ENCODE measurements at places on chromosomes 1 and 21. TPM values are rescaled to one million over a fixed set of nuclear protein-coding genes. Genes with fewer than 3 reads are reported as not detected.

TBCE gene
- 55.3 TPM for polyA plus RNA-seq

NBPF10 gene
- 1.5 TPM for polyA plus RNA-seq

TRIM63 gene
- polyA plus RNA-seq: 25.2 TPM

SPRR2F gene
- polyA plus RNA-seq: not detected

ADAMTSL4 gene
- polyA plus RNA-seq: 63.2 TPM

ST6GALNAC5 gene
- polyA plus RNA-seq: 2.4 TPM

KCNA3 gene
- polyA plus RNA-seq: 0.54 TPM

SLC44A3 gene
- 1.6 TPM for polyA plus RNA-seq

GRCh38 chr1:182629499-182630096 lies 25.4 kb upstream of the RGS16 start:
- no peak for DNase-seq

DNA sequence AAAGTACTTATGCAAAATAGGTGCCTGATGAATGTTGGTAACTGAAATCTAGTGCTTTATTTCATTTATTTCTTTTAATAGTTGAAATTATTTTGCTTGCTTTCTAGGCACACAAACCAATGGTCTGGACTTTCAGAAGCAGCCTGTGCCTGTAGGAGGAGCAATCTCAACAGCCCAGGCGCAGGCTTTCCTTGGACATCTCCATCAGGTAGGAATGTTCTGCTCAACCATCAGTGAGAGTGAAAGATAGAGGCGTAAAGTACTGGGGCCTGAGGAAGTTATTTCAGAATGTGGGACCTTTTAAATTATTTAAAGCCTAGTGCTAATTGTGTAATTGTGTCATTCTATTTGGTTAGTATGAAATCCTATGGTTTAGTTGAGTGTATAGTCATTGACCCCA lies 144.7 kb downstream of the POU2F1 start:
- no peak for DNase-seq

DNA sequence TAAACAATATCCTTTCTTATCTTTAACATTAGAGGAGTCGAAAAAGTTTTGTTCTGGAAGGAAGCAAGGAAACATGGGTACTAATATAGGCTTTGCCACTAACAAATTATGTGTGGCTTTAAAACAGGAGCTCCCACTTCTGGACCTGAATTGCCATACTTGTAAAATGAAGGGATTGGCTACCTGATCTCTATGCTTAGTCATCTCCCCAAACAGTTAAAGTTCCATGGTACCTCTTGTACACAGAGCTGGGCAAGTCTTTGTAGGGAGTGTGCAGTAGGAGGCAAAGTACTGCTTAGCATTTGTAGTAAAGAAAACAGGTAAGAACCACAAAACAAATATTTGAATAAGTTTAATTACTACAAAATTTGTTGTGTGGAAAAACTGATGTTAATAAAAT lies 81.3 kb downstream of the MAST2 start:
- DNase-seq: no peak

DNA sequence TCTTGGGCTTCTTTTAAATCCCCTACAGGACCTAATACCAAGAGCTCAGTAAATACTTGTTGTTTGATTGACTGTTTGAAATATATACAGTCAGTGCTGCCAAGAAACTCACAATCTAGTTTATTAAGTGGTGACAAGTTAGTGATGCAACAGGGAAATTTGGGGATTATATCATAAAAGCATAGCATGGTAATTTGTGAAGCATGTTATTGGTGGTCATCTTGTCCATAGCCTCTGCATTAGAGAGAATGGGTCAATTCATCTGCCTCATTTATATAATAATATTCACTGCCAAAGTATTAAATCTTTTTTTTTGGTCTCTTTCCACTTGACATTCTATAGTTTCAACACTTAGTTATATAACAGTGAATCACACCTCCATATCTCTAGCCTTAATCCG lies 138.2 kb upstream of the SPAG17 start:
- no peak for DNase-seq

- DNase-seq: peak; percentile 85
These were observed 25.7 kb downstream of the PRMT2 start for GRCh38 chr21:46661211-46661625.

DNA sequence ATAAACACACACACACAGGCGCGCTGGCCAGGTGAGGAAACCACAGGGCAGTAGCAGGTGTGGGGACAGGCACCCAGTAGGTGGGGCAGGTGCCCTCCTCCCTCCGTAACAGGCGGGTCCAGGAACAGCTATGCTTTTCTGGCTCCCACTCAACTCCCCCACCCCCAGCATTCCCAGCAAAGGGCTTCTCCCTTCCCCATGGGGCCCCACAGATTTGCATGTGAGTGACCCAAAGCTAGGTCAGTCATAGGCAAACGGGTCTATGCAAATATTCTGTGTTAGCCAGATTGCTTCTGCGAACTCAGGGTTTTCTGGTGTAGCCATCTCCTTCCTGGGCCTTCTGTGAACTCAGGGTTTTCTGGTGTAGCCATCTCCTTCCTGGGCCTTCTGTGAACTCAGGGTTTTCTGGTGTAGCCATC lies 114.2 kb downstream of the SIK1 start:
- DNase-seq: no peak

GRCh38 chr1:23126801-23127200 lies 41.9 kb downstream of the LUZP1 start:
- DNase-seq: peak; percentile 14

- DNase-seq: peak; percentile 5
These were observed 30.0 kb downstream of the FAM78B start for GRCh38 chr1:166136699-166137401.

- DNase-seq: no peak
These were observed 34.9 kb downstream of the HSF2BP start for GRCh38 chr21:43624339-43624738.

- DNase-seq: no peak
These were observed 119.8 kb downstream of the SDCCAG8 start for GRCh38 chr1:243375596-243375995.

- DNase-seq: no peak
These were observed 64.8 kb downstream of the FAM163A start for GRCh38 chr1:179807691-179808485.

DNA sequence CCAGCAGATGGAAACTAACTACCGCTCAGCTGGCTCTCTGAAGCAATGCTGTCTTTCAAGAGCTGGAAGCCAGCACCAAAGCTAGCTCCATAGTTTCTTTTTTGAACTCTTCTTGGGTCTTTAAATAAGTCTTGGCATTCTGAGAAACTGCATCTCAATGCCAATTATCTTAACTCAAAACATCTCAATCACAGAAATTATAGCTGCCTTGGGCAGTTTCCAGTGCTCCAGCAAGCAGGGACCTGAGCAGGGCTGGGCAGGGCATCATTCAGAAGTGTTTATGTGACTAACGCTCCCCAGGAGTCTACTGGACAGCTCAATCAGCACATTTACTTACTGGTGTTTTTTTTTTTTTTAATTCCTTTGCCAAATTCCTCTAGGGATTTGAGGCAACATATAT lies 18.3 kb upstream of the PADI4 start:
- peak; percentile 14 for DNase-seq

GRCh38 chr1:160863061-160863773 lies 530 bp upstream of the CD244 start:
- no peak for DNase-seq

DNA sequence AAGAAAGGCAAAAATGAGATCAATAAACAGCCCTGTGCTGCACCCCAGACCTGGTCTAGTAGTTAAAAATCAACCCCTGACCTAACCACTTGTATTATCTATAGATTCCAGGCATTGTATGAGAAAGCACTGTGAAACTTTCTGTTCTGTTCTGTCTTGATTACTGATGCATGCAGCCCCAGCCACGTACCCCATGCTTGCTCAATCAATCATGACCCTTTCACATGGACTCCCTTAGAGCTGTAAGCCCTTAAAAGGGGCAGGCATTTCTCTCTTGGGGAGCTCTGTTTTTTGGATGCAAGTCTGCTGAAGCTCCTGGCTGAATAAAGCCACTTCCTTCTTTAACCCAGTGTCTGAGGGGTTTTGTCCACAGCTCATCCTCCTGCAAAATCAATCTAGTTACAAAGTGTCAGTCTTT lies 24.2 kb upstream of the CD34 start:
- no peak for DNase-seq

GRCh38 chr1:47175227-47175934 lies 14.5 kb downstream of the PDZK1IP1 start:
- DNase-seq: peak; percentile 22

DNA sequence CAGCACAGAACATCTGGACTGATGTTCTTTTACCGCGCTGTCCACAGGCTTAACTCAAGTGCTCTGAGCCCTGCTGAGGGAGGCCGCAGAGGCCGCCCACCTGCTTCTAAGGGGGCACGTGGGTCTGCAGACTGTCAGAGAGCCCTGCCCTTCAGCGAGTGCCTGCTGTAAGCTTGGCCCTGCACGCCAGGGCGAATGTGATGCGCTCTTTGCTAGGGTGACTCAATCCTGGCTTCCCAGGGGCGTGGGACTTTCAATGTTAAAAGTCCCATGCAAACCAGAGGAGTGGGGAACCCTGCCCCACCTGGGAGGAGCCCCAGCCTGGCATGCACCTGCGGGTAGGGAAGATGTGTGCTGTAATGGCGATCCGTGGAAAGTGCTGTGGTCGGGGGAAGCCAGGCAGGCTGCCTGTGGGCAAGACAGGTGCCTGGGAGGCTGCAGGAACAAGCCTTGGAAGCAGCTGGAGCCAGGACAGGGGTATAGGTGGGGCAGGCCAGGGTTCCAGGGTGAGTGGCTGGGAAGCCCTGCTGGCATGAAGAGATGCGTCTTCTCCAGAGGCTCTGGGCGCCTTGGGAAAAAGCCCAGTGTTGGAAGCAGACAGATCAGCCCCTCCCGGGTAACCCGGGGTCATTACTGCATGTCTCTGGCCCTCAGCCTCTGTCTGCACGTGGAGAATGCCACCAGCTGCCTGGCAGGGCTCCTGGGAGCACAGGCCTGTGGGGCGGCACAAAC lies 594 bp upstream of the PANK4 start:
- no peak for DNase-seq

DNA sequence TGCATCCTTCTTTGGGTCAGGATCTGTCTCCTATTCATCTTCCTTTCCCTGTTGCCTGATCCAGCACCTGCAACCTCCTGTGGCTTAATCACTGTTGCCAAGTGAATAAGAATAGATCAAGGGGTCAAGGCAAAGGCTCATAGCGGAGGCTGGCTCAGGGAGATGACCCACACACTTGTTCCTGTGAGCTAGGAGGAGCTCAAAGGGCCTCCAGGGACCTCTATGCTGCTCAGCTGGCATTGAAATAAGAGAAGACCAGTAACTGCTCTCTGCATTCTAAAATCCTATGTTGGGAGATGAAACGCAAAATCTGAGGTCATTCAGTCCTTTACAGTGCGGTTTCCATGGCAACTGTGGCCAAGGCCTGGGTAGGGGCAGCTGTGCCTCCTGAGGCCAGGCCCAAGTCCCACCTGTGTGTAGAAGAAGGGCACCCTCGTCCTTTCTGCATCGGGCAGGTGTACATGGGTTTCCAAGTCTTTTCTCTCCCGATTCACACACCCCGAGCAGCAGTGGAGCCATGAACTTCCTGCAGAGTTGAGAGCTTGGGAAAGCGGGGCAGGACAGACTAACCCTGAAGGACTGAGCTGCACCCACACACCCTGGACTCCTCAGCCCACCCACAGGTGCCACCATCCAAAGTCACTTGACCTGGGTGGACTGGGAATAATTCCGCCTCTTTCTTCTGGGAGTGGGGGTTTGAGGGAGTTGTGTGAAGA lies 27.8 kb upstream of the STUM start:
- DNase-seq: no peak

DNA sequence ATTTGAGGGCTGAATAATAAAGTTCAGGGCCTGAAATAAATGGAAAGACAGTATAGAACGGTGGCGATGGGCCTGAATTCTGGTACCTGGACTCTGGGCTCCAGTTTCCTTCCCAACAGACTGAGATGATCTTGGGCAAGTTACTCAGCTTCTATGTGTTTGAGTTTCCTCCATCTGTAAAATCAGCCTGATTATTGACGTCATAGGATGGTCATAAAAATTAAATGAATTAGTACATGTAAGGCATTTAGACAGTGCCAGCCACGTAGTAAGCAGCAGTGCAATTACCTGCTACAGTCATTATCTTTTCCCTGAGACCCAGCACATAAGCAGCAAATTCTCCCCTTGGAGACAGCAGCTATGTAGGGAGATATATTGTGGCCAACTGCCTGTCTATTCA lies 260.9 kb downstream of the NTNG1 start:
- DNase-seq: no peak

DNA sequence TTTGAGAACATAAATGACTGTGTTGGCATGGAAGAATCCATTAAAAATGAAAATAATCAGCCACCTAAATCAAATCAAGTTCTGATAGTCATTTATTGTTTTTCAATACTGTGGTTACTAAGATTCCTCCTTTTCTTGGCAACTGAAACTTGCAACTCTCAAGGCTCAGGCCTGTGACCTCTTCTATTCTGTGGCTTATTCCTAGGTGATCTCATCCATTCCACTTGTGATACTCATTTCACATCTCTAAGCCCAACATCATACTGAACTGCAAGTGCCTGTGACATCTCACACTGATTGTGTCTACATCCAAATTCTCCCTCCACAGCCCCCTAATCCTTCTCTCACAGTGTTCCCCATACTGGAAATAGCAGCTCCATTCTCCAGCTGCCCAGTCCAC lies 4.8 kb upstream of the ST6GALNAC5 start:
- no peak for DNase-seq

DNA sequence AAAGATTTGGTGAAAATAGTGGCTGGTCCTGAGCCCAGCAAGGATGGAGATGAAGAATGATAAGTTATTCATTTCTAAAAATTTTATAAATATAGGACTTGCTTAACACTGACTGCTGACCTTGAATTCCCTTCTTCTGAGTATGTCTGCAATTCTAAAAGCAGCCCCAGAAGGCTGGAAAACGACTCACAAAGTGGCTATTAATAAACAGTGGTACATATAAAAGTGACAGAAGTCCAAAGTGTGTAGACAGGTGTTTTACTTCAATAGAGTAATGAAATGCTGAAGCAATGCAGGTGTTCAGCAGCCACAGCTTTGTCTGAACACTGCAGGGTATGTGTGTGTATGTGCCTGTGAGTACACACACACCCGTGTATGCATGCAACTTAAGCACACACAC lies 219.0 kb upstream of the NRIP1 start:
- no peak for DNase-seq

DNA sequence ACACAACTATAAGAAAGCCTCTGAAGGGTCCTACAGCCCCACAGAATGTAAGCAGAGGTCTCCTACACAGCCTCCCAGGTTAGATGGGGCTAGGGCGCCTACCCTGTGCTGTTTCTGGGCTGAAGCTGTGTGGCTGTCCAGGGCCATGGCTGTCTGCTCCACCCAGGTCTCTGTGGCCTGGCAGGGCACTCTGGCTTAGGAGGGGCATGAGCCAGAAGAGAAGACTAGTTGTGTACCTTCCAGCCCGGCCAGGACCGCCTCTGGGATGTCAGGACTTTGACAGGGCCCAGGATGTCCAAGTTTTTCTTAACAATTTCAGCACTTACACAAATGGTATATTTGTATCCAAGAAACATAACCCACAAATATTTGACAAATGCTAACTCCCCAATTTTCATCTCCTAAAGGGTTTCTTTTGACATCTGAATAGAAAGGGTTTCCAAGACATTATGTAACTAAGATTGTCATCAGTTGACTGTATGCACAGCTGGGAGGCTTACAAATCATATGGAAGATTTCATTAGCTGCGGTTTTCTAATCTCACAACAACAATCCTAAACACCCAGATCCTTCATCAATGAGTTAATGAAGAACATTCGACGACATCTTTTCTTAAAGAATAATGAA lies 80.5 kb downstream of the HSF2BP start:
- DNase-seq: peak; percentile 69
